Aorta (tissue), 5 donors: ENCODE measurements at places on chromosomes 7 and 10. TPM values are rescaled to one million over a fixed set of nuclear protein-coding genes. Genes with fewer than 3 reads are reported as not detected.
A peak's percentile ranks its signal among the peaks of the same experiment; 100 is the strongest.

CPA2 gene
- polyA plus RNA-seq, result 2.8 TPM

NEURL1 gene
- 2.8 TPM for polyA plus RNA-seq

DNA sequence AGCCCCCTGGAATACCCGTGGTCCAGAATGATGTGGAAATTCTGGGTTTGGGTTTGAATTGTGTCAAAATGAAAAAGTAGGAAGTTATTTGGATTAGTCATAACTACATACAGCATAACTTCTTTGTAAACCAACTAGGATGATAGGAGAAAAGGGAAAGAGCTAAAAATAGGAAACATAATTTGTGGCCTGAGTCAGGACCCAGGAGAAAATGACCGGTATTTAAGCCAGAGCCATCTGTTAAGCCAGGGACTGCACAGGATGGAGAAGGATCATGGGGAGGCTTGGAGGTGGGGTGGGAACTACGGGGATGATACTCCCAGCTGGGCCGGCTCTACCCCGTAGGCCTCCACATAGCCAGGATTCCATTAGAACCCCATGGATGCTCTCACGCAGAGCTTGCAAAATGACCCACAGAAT is 98.6 kb downstream of the MYOF start:
- H3K4me3 ChIP-seq, result no peak overlapping the region
- H3K36me3 ChIP-seq, result peaks cover 3% of the 10 kb centered on the region
- H3K27me3 ChIP-seq, result no peaks in the 10 kb centered on the region
- peak overlapping the region; percentile 51 for H3K27ac ChIP-seq
- DNase-seq, result no peak

GRCh38 chr7:18288322-18289037 is 207.1 kb upstream of the HDAC9 start:
- no peaks in the 10 kb centered on the region for H3K36me3 ChIP-seq
- H3K27me3 ChIP-seq, result no peaks in the 10 kb centered on the region
- H3K4me3 ChIP-seq, result no peak overlapping the region
- H3K27ac ChIP-seq, result no peak overlapping the region
- no peak for DNase-seq
